Activated naive CD8-positive, alpha-beta T cell treated with anti-CD3 and anti-CD28 coated beads, Interleukin-2, amount 10 ng/mL, durations not matched to agents 7 days and 5 days (primary cell): ENCODE measurements at places on chromosomes 5 and 9. TPM values are rescaled to one million over a fixed set of nuclear protein-coding genes. Genes with fewer than 3 reads are reported as not detected.

GRCh38 chr5:159566832-159567231, 236.5 kb upstream of the IL12B start:
- H3K27ac ChIP-seq: no peak overlapping the region
- H3K27me3 ChIP-seq: peaks cover 6% of the 10 kb centered on the region
- no peak overlapping the region for H3K4me3 ChIP-seq
- no peaks in the 10 kb centered on the region for H3K36me3 ChIP-seq

DNA sequence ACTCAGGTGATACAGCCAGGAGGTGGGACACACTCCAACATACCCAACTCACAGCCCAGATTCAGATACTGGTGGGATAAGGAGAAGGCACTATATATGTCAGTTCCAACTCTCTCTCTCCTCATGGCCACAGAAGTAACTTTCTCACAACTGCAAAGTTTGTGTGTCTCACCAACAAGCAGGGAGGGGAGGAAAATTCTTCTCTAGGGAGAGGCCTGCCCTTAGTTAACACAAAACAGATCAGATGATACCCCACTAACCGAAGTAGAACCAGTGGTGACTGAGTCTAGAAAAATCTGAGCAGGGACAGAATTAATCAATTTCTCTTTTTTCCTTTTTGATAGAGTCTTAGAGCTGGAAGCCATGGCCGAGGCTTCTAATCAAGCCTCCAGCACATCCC, 133.1 kb downstream of the ADAMTS12 start:
- H3K27ac ChIP-seq: no peak overlapping the region
- no peak for DNase-seq
- no peak overlapping the region for H3K4me3 ChIP-seq
- H3K27me3 ChIP-seq: peaks cover 4% of the 10 kb centered on the region
- H3K4me1 ChIP-seq: peaks cover 13% of the 10 kb centered on the region

DNA sequence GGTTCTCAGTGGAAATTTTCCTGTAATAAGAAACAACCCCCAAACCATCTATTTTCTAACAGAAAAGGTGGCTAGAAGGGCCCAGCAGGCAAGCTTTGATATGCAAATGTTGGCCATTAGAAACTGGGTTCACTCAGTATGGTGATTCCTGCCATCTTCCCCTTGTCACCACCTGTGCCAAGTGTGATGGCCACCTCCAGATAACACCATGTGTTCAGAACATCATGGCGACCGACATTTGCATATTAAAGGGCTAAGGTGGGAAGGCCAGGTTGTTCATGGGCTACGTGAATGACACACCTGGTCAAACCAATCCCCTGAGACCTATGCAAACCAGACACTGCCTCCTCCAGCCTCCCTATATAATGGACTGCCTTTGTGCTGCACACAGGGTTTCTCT, 20.4 kb downstream of the FOXE1 start:
- no peak overlapping the region for H3K27ac ChIP-seq
- no peak for DNase-seq
- no peaks in the 10 kb centered on the region for H3K4me1 ChIP-seq
- H3K4me3 ChIP-seq: no peak overlapping the region

DNA sequence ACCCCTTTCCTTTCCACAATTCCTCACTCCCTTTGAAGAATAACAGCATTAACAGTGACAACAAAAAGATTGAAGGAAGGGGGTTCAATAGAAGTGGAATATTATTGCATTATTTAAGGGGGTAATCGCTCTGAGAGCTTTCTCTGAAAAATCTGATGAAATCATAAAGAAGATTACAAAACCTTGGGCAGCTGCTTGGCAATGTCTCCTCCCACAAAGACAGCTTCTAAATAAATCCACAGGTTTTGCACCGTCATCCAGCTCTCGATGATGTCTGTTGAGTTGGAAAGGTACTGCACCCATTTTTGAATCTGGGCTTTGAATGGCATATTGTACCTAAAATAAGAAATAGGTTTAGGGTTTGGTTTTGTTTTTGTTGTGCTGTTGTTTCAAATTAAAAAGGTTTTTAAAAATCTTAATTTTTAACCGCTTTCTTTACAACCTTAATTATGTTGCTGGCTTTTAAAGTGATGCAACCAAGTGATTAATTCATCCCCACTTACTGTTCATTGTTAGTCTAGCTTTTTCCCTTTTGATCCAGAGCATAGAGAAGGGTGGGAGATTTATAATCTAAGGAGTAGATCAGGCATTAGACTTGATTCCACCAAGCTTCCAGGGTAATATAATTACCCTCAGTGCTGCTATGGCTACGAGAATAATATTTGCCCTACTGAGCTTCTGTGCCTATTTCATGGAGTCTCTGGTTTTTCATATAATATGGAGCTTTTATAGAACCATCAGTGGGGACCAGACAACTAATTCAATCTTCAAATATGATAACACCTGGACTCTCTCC, 85.0 kb downstream of the DNAH5 start:
- H3K4me3 ChIP-seq: no peak overlapping the region
- H3K4me1 ChIP-seq: no peaks in the 10 kb centered on the region

GRCh38 chr9:107178293-107178692, 104.8 kb upstream of the RAD23B start:
- H3K36me3 ChIP-seq: no peaks in the 10 kb centered on the region
- no peak overlapping the region for H3K27ac ChIP-seq
- DNase-seq: no peak
- no peak overlapping the region for H3K4me3 ChIP-seq
- peaks cover 1% of the 10 kb centered on the region for H3K4me1 ChIP-seq

DNA sequence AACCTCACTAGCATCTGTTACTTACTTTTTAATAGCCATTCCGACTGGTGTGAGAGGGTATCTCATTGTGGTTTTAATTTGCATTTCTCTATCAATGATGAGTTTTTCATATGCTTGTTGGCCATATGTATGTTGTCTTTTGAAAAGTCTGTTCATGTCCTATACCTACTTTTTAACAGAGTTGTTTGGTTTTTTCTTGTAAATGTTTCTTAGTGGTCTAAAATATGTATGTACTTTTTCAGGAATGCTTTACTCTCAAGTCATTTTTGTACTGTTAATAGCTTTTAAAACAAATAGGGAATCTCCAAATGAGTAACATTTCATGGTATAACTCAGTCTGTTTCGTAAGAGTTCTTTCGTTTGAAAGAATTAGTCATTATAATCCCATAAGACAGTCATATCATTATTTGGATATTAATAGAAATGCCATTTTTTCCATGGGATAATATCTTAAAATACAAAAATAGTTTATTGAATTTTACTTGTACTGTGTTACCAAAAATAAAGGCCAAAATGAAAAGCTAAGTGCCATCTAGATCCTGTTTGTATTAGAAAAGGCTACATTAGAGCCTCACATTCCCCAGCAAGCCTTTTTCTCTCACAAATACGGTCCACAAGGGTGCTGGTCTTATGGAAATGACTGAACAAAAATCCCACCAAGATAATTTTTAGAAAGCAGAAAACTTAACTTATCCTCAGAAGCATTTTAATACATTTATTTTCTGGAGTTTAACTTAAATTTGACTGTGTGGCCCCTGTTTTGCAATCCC, 247.7 kb downstream of the PJA2 start:
- no peaks in the 10 kb centered on the region for H3K27me3 ChIP-seq
- no peak overlapping the region for H3K4me3 ChIP-seq
- no peaks in the 10 kb centered on the region for H3K4me1 ChIP-seq
- peaks cover 1% of the 10 kb centered on the region for H3K36me3 ChIP-seq

FYB1 gene
- total RNA-seq: 358 TPM

DNA sequence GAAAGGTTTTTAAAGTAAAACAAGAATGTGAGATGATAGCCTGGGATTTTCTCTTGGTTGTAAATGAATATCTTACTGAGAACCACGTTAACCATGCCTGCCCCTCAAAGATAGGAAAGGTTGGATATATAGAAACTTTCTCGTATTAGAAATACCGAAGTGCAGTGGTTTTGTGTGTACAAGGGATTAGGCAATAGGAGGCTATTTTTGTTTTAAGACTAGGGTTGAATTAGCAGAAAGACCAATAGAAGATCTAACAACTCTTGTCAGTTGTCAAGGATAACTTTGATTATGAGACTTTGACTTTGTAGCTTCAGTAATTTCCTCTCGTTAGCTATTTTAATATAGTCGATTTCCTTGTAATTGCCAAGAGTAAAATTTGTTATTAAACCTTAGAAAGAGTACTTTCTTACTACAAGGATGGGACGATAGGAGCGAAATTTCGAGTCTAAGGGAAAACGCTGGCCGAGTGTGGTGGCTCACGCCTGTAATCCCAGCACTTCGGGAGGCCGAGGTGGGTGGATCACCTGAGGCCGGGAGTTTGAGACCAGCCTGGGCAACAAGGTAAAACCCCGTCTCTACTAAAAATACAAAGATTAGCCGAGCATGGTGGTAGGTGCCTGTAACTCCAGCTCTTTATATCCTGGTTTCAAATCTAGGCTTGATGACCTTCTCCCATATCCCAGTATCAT, 838 bp downstream of the POLK start:
- H3K4me3 ChIP-seq: peak overlapping the region; percentile 82
- H3K36me3 ChIP-seq: peaks cover 23% of the 10 kb centered on the region
- H3K27ac ChIP-seq: peak overlapping the region; percentile 95
- no peaks in the 10 kb centered on the region for H3K27me3 ChIP-seq

GRCh38 chr9:134377976-134378375, 51.7 kb downstream of the RXRA start:
- no peak overlapping the region for H3K4me3 ChIP-seq
- no peak for DNase-seq
- H3K36me3 ChIP-seq: no peaks in the 10 kb centered on the region

DNA sequence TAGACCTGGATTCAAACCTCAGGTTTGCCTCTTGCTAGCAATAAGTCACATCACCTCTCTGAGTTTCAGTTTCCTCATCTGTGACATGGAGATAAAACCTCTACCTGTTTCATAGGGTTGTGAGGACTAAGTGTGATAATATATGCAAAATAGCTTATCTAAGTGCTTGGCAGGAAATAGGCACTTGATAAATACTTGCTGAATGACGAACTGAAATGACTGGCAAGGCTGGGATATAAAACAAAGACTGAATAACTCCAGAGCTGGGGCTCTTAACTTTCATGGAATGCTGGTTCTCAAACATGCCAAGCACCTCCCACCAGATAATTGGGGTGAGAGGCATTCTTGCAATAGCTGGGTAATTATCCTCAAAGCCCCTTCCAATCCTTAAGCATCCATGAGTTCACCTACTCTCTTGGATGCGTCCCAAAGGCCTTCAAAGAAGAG, 87.6 kb downstream of the ADRB2 start:
- no peak overlapping the region for H3K27ac ChIP-seq
- H3K4me1 ChIP-seq: peaks cover 5% of the 10 kb centered on the region
- peaks cover 7% of the 10 kb centered on the region for H3K27me3 ChIP-seq

DNA sequence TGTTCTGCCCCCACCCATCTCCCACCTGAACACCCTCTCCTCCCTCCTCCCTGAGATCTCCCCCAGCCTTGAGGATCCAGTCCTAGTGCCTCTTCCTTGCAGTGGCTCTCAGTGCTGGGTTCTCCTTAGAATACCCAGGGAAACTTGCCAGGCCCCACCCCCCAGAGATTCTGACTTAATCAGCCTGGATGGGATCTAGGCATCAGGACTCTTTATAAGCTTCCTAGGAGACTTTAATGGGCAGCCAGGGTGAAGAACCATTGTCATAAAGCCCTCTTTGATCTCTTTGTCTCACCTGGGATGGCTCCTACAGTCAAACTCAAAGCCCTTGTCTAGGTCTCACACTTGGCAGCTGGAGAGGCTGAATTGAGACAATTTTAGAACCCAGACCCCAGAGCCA, 8.6 kb upstream of the GLIS3 start:
- H3K4me1 ChIP-seq: peaks cover 14% of the 10 kb centered on the region
- H3K4me3 ChIP-seq: no peak overlapping the region
- peaks cover 2% of the 10 kb centered on the region for H3K27me3 ChIP-seq
- no peaks in the 10 kb centered on the region for H3K36me3 ChIP-seq

GRCh38 chr9:134768332-134768708, 112.3 kb upstream of the FCN2 start:
- H3K27me3 ChIP-seq: peaks cover 13% of the 10 kb centered on the region
- DNase-seq: no peak
- H3K36me3 ChIP-seq: no peaks in the 10 kb centered on the region

DNA sequence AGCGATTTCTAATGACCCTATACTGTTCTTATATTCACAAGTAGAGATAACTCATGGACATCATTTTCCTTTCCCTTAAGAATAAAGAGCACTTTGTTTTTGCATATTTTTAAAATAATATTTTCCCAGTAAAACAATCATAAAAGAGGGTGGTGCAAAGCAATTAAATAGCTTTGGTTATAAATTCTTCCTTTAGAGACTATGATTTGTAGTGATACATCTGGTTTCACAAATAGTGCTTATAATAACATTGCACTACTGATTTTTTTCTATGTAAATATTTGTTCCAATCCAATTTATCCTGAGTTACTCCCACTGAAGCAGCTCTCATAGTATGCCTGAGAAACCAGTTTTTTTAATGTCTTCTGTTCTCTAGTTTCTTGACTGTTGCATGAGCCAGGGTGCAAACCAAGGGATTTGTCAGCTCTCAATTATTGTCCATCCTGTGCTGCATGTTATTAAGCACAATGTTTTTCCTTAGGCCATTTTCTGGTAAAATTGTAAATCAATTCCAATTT, 74.7 kb downstream of the LURAP1L start:
- DNase-seq: no peak
- H3K36me3 ChIP-seq: no peaks in the 10 kb centered on the region
- no peak overlapping the region for H3K27ac ChIP-seq
- H3K4me3 ChIP-seq: no peak overlapping the region

DNA sequence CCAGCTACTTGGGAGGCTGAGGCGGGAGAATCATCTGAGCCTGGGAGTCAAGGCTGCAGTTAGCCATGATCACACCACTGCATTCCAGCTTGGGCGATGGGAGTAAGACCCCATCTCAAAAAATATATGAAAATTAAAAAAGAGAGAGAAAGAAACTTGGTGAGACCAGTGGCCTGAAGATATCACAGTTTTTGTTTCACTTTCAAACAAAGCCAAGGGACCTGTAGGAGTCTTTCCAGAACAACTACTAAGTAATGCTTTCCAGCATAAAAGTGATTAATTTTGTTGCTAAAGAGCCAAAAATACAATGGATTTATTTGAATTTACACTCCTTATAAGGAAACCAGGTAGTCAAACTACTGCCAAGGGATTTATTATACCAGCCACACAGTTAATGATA, 23.5 kb downstream of the GKAP1 start:
- no peaks in the 10 kb centered on the region for H3K27me3 ChIP-seq
- H3K27ac ChIP-seq: no peak overlapping the region
- no peak for DNase-seq
- peak overlapping the region; percentile 33 for H3K4me3 ChIP-seq
- peaks cover 7% of the 10 kb centered on the region for H3K4me1 ChIP-seq

DNA sequence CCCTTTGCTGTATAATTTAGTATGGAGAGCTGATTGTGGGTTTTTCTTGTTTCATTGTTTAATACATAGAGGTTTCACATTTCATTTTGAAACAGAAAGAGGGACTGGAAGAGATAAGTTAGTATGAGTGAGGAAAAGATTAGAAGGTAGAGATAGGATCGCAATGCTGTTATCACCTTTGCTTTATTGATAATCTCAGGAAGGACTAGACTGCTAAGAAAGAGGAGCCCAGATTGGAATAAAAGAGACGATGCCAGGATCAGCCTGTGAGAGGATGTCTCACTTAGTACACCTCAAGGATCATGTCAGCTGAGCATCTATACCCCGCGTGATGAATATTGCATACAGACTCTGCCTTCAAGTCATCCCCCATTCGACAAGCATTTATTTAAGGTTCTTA, 178.0 kb upstream of the DMAC1 start:
- DNase-seq: no peak
- H3K27me3 ChIP-seq: no peaks in the 10 kb centered on the region
- H3K27ac ChIP-seq: peak overlapping the region; percentile 97
